ENCODE measurements at places on chromosomes 13 and 19.

GRCh38 chr13:76397413-76397812 is 488.8 kb downstream of the KCTD12 start:
- no peak for DNase-seq

DNA sequence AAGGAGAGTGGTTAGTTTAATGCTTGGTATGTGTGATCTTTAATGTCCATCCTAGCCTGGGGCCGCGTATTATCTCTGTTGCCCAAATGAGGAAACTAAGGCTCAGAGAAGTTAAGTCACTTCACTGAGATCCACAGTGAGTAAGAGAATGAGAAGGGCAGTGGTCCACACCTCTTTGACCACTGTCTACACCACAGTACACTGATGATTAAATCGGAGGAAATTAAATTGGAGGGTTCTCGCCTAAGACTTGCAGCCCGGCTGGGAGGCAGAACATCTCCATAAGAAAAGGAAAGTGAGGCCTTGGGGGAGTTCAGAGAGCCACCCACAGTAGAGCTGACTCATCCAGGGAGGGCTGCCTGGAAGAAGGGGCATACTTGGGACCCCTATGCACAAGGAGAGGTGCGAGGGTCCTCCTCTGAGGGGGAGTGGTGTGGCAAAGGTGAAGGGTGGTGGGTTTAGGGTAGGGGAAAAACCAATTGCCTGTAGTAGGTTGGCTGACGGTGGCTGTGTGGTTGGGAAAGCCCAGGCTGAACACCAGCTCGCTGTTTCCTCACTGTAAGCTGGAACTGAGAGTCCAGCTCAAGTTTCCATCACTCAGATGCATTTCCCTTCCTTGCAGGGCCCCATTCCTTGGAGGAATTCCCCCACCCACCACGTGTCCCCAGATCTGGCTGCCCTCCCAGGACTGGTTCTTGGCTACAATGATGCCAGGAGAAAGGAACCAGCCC is 15.0 kb upstream of the DHRS12 start:
- DNase-seq: no peak

- DNase-seq: no peak
These were observed 138.0 kb downstream of the ENOX1 start for GRCh38 chr13:43648733-43649132.

GRCh38 chr19:54271106-54271505 is 9.8 kb downstream of the LILRB2 start:
- DNase-seq: no peak

GRCh38 chr13:110945928-110946570 is 31.2 kb upstream of the ANKRD10 start:
- DNase-seq: no peak

DNA sequence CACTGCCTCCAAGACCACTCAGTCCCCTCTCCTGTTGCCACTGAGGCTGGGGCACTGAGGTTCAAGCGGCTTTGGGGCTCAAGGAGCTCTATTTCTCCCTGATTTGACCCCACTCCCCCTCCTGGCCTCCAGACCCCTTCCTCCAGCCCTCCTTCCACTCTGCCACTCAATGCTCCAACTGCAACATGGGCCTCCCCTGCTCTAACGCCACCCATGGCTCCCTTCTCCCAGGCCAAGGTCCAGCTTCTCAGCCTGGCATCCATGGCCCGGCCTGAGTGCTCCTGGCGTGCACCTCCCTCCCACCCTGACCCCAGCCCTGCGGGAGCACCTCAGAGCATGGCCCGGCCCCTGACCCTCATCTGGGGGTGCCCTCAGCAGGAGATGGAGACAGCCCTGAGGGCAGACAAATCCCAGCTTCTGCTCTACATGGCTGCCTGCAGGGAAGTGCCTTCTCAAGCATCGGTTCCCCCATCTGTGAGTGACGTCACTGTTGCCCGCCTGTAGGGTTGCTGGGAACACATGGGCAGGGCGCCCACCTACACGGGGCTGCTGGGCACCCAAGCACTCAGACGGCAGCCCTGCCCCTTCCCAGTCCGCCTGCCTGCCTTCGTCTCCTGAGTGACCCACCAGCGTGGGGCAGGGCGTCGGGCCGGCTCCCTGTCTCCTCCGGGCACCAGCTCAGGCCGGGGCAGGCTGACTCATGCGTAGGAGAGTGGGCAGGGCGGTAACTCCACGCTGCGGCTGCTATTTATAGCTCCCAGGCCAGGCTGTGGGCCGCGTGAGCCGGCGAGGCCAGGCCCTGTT is 1.6 kb upstream of the DIRAS1 start:
- DNase-seq: no peak

GRCh38 chr13:20984879-20985278 is 76.5 kb downstream of the LATS2 start:
- no peak for DNase-seq

- DNase-seq: no peak
These were observed 3.7 kb upstream of the CNN1 start for GRCh38 chr19:11534948-11535347.

- peak; percentile 79 for DNase-seq
These were observed at the start of gene ZNF471 for GRCh38 chr19:56507446-56508289. ZNF471 (plus strand) TSS chr19:56507855; CDS start chr19:56511572, 3,717 bp downstream.

- DNase-seq: no peak
These were observed 19.2 kb downstream of the PNMA8A start for GRCh38 chr19:46452186-46452585.

- no peak for DNase-seq
These were observed 73.9 kb upstream of the GPR183 start for GRCh38 chr13:99380921-99381645.

DNA sequence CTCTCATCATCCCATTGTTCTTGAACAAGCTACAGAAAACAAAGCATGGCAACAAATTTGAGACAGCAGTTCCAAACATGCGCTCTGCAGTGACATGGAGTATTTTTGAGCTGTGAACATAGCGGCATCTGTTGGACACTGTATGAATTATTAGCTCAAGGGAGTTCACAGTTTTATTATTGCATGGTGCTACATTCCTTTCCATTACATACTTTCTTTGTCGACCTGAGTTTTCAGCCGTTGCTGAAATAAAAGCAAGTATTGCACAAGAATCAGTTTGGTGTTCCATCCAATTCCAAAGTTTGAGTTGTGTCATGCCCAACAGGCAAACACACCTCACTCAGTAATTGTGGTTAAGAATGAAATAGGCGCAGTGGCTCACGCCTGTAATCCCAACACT is 30.1 kb upstream of the METTL21C start:
- no peak for DNase-seq

DNA sequence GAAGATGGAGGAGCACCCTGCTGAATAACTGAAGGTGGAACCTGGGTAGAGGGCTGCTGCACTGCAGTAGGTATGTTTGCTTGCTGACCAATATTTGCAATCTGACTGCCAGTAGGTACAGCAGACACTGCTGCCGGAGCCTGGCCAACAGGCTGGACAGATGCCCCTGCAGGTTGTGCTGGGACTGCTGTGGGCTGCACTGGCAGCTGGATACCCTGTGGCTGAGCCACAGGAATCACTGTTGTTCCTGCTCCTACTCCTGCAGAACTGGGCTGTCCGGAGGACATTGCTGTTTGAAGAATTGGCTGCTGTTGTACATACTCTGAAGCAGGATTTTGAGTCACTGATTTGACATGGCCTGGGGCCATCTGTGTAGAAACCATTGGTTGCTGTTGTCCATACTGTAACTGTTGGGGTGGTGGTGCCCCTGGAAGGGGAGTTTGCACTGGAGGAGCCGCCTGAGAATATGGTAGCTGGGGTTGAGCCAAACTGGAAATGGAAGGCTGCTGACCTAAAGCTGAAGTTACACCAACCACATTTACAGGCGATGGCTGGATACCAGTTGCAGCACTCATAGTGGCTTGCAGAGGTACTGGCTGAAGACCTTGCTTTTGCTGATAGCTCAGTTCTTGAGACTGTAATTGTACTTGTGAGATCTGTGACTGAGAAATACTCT is 2.2 kb downstream of the TSC22D1 start:
- no peak for DNase-seq

- peak; percentile 25 for DNase-seq
These were observed 47.4 kb downstream of the ZFP14 start for GRCh38 chr19:36331353-36332228.

- DNase-seq: peak; percentile 48
These were observed 630 bp downstream of the RNF126 start for GRCh38 chr19:662207-662961.

GRCh38 chr13:78137404-78138142 is 218.9 kb upstream of the EDNRB start:
- no peak for DNase-seq

GRCh38 chr19:6239401-6239844 is 40.4 kb downstream of the MLLT1 start:
- no peak for DNase-seq

GRCh38 chr19:5585461-5586299 is 17.9 kb upstream of the TINCR start:
- no peak for DNase-seq

DNA sequence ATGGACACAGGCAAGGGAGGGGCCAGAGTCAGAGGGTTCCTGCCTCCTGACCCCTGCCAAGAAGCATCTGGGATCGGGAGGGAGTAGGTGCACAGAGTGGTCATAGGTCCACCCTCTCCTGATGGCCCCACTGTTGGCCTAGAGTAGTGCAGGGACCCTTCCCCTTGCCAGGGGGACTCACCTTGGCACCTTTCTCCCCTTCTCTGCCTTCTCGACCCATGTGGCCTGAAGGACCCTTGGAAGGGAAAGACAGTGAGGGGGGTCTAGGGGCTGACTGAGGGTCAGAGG is 33.3 kb upstream of the OLFM2 start:
- no peak for DNase-seq

DNA sequence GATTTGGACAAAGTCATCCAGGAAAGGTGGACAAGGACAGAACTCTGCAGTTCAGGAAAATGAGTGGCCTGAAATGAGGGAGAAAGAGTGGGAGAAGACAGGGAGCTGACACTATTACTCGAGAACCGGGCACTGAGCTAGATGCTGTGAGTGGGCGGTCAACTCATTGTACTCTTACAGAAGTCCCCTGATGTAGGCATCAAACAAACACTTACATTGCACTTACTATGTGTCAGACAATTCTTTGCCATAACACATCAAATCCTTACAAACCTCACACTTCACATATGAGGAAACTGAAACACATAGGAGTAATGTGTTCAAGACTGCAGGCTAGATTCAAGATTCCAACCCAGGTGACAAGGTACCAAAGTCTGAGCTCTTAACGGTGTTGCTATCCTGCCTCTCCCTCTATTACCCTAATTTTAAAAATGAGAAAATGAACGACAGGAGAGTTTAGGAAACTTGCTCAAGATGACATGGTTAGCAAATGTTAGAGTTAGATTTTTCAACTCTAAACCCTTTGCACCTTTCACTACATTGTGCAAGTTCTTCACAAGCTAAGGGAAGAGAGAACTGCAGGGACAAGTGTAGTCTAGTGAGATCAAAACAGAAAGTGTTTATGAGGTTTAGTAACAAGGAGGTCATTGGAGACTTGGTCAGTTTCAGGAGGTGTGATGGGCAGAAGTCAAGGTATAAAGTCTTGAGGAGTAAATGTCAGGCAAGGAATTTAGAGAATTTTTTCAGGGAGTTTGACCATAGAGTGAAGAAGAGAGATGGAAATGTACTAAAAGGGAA is 4.9 kb upstream of the MEDAG start:
- no peak for DNase-seq

GRCh38 chr19:55173714-55174409 is 6.2 kb downstream of the SYT5 start:
- no peak for DNase-seq

- DNase-seq: no peak
These were observed 80.7 kb downstream of the ATP11A start for GRCh38 chr13:112770504-112770903.

- no peak for DNase-seq
These were observed 3.7 kb downstream of the UPK1A start for GRCh38 chr19:35669974-35670373.

GRCh38 chr13:73421310-73421912 is 362.6 kb downstream of the KLF5 start:
- no peak for DNase-seq

DNA sequence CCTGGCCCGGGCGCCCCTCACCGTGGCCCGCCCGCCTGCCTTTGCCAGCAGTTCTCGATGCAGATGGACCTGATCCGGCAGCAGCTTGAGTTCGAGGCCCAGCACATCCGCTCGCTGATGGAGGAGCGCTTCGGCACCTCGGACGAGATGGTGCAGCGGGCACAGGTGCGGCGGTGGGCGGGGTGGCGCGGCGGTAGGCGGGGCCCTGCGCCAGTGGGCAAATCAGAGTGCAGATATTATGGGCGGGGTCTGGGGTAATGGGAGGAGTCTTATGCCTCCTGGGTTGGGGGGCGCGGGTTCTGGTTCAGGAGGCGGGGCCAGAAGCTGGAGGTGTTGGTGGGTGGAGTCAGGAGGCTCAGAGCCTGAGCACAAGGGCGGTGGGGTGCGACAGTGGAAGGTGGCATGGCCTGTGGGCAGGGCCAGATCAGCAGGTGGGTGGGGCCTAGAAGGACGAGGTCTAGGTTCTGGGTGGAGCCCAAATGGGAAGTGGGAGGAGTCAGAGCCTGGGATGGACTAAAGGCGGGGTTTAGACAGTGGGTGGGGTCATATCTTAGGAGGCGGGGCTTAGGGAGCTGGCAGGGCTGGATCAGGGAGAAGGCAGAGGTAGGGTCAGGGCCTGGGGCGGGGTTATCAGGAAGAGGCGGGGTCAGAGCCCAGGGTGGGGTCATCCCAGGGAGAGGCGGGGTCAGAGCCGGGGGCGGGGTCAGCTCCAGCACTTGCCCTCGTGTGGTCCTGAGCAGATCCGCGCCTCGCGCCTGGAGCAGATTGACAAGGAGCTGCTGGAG is 5.6 kb downstream of the APC2 start:
- DNase-seq: no peak

DNA sequence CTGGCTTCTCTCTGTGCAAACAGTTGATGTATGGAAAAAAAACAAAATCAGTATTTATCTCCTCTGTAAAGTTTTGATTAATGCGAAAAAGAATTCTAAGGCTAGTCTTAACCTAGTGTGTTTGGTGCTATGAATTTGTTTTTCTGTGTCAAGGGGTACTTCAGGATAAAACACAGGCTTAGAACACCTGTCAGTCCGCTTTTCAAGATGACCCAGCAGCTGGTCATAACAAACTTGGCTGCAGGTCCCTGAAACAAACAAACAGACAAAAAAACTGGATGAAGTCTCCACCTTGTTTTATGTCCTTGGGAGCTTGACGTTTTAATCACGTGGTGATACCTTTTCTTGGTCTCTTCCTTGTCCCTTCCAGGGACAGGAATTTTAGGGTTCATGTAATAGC is 689.3 kb downstream of the UQCRFS1 start:
- DNase-seq: no peak
